ENCODE measurements at places on chromosomes 16 and 17. TPM values are rescaled to one million over a fixed set of nuclear protein-coding genes. Genes with fewer than 3 reads are reported as not detected.

The SPATA32 gene
- 0.11 TPM for polyA plus RNA-seq

The KRT31 gene
- 5.9 TPM for polyA plus RNA-seq

The NRN1L gene
- 1.1 TPM for polyA plus RNA-seq

DNA sequence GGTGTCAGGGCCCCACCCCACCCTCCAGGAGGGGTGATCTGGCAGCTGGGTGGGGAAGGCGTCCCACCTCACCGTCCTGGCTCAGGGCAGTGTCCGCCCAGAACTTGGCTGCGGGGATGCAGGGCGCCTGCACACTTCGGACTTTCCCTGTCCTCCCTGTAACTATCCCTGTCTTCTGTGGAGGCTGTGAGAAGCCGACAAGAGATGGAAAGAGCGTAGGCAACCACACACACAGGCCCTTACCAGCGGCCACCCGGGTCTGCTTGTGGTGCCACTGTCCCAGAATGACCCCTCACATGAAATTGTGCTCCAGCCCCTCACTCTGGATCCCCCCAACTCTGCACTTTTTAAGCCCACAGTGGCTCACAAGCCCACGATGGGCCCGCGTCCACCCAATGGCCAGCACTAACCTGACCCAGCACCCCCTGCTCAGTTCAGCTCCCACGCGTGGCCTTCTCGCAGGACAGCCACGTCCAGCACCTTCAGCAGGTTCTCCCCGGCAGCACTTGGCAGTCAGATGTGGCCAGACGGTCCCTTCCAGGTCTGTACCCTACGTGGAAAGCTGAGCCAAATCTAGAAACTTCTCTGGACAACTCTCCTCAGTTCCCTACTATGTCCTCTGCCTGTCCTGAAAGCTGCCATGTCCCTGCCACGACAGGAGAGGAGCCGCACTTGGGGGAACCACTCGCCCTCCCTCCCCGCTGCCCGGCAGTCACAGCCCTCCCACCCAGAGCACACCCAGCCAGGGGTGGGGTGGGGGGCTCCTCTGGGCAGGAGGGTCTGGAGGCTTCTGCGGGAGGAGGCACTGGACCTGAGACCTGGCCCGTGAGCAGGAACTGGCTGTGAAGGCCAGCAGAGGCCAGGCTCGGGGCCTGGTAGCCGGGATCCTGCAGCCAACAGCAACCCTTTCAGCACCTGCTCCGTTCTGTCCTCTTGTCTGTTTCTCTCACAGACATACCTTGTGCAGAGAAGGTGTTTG is 38.0 kb downstream of the PEMT start:
- DNase-seq = no peak

- no peak for DNase-seq
These were observed 56.3 kb downstream of the ARHGAP27 start for GRCh38 chr17:45376171-45377005.

DNA sequence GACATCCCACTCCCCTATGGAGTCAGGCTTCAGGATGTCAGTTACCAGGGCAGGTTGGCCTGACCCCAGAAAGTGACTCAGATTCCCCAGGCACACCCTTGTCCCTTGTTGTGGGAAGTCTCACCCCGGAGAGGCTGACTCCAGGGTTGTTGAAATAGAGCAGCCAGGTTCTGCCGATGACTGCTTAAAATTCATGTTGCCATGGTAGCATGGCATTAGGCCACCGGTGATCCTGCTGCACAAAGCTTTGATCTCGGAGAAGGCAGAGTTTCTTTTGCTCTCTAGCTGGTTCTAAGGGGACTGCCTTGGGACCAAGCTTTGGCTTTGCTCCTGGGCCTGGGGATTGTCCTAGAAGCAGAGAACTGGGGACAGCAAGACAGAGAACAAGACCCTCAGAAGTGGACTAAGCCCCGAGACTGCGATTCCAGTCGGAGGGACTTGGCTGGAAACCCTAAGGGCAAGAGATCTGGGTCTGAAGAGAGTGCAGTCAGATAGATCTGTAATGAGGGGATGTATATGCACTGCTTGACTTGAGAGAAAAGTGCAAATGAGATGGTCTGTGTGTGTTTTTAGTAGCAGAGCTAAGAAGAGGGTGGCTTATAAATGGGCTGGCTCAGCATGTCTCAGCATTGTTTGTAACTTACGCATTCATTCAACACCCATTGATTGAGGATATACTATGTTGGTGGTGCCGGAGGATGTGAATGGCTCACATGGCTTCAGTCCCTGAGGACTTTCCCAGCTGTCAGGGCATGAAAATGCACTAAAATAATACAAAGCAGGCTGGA is 106.9 kb downstream of the RGS9 start:
- DNase-seq = no peak

DNA sequence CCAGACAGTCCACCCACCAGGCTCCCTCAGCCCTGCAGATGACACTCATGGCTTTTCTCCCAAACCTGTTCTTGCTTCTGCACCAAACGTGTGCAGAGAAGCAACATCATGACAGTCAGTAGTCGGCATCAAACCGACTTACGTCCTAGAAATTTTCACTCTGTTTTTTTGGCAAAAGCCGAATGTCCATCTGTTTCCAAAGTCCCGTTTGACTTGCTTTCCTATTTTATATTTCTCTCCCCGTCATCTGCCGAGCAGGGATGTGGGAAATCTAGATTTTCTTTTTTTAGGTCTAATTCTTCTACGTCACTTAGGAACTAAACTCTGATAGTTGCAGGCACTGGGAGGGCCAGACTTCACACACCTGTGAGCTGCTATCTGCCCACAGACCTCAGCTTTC is 104.9 kb downstream of the RMI2 start:
- DNase-seq = no peak

- no peak for DNase-seq
These were observed 544 bp upstream of the EVI2A start for GRCh38 chr17:31321966-31322365.

GRCh38 chr16:79098907-79099306 is 501.6 kb downstream of the MAF start:
- DNase-seq = no peak

DNA sequence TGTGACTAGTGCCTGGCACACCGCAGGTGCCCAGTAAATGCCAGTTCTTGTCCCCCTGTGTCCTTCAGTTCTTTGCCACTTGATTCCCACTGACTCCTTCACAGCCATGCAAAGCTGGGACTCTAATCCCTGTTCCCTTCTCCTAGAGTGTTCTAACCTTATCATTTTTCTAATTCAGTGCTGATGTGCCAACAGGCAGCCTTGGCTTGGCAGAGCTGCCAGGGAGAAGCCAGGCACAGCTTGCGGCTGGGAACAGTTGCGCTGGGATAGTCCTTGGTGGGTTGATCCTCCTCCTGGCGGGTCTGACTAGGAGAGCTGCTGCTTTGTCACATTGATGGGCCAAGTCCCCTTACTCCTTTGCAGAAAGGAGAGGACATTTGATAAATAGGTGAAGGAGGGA is 654.2 kb downstream of the HS3ST4 start:
- no peak for DNase-seq

- DNase-seq = no peak
These were observed 24.5 kb upstream of the MAPT start for GRCh38 chr17:45869676-45870341.

DNA sequence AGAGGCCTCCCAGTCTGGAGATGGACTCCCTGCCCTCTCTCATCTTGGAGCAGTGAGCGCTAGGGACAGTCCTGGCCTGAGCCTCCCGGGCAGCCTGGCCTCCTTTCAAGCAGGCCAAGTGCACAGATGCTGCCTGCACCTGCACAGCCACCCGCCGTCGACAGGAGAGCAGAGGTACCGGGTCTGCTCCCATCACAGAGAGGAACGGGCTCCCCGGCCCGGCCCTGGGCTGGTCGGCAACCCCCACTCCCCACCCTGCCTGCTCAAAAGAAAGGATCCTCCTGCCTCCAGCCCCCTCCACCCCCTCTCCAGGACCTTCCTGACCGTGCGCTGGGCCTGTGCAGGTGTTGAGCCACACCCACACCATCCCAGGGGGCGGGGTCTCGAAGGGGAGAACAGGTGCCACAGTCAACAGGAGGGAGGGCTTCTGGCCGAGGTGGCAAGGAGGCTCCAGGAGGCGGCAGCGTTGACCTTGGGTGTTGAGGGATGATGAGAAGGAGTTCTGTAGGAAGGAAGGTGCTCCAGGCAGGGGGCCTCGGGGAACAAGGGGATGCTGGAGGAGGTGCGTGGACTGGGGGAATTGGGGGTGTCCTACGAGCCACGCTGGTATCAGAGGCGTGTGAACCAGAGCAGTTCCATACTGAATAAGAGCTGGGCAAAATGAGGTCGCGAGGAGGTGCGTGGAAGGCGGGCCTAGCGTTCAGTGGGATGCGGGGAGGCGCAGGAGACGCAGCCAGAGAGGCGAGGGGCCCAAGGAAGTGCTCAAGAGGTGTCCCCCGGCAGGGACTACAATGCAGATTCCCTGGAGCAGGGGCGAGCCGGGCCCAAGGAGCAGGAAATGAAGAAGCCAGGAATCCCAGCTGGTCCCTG is 967 bp upstream of the CDH15 start:
- DNase-seq = no peak

DNA sequence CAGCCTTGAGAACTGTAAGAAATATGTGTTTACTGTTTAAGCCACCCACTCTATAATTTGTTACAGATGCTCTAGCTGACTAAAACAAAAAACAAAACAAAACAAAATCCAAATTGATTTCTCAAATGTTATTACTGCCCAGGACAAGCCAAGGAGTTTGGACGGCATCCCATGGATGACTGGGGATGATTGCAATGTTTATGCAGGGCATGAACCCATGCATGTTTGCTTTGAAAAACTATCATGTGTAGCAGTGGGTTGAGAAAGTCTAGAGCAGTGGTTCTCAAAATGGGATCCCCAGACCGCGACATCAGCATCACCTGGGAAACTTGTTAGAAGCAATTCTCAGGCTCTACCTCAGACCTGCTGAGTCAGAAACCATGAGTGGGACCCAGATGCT is 223.2 kb upstream of the PSMD7 start:
- DNase-seq = no peak

DNA sequence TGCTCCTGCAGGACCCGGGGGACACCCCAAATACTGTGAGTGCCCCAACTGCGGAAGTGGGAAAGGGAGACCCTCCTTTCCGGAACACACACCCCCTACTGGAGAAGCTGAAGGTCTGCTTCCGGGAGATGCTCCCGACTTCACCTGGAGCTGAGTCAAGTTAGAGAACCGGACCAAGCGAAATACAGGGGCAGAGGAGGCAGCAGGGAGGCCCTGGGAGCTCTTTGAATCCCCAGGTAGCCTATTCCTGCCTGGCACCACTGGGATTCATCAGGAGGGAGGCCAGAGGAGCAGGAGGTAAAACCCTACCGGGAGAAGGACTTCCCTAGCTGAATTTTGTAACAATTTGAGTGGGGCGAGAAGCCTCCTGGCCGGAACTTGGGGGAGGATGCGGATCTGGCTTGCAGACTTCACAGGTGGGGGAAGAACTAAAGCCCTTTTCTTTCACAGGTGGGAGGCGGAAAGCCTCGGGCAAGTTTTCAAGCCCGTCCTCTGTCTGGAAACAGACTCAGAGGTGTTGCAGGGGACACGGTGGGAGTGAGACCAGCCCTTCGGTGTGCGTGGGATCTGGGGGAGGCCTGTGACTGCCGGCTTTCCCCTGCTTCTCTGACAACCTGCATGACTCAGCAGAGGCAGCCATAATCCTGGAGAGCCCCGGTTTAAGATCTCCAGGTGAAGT is 22.4 kb upstream of the TEKT1 start:
- no peak for DNase-seq

Measured in forelimb muscle (tissue), 1 donor.